ENCODE measurements at places on chromosomes 2 and 18.

DNA sequence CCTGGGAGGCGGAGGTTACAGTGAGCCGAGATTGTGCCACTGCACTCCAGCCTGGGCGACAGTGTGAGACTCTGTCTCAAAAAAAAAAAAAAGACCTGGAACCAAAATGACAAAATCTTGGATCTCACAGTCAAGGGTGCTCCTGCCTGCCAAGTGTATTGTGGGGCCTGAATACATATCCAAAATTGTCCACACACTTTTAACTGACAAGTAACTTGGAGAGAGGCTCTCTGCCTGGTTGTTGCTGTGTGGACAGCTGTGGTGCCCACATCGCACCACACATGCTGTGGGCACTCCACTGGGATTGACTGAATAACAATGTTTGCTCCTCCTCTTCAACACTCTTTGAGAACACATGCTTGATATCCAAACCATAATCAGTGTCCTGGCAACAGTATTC, 117.6 kb upstream of the REV1 start:
- DNase-seq: peak; percentile 50

GRCh38 chr18:61975526-61976326, 82.9 kb upstream of the RNF152 start:
- DNase-seq: no peak

GRCh38 chr2:21930226-21930625, 806.5 kb downstream of the TDRD15 start:
- DNase-seq: no peak

- DNase-seq: peak; percentile 93
These were observed 805.7 kb upstream of the FSHR start for GRCh38 chr2:49959961-49960553.

DNA sequence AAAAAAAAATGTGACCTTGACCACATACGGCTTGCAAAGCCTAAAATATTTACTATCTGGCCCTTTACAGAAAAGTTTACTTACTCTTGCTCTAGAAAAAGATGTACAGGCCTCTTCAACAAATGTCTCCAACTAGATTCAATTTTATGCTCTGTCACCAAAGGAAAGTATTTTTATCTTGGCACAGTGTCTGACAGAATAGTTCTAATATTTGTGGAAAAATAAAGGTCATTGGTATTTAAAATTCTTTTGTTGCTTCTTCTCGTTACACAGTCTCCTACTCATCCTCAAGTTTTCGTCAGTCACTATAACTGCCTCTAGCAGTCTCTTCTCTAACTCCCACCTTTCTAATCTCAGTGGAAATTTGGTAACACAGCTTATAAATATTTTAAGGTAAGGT, 1.4 kb downstream of the RBKS start:
- no peak for DNase-seq

DNA sequence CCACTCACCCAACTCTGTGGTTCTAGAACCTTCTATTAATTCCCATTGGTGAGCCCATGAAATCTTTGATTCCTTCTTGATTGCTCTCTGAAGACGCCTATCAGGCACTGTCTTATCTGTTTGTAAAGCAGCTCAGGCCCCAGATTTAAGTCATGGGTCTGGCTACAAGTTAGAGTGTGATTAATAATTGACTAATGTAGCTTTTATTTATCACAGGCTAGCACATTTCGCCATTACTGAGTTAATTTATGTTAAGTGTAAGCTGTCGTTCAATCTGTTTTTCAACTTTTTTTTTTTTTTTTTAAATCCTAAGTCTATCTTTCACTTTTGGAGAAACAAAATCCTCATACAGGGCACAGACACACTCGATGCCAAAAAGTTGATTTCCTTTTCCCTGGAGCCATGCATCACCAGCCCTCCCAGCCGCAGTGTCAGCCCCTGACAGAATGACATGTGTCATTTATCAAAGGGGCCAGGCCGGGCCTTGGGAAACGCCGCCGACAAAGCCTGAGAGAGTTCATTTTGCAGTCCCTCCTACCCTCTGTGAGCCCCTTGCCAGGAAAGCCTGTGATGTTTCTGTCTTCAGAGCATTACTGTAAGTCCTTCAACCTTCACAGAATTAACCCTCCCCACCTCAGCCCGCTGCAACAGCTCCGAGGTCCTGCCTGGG, 15.8 kb downstream of the TSHZ1 start:
- DNase-seq: no peak

DNA sequence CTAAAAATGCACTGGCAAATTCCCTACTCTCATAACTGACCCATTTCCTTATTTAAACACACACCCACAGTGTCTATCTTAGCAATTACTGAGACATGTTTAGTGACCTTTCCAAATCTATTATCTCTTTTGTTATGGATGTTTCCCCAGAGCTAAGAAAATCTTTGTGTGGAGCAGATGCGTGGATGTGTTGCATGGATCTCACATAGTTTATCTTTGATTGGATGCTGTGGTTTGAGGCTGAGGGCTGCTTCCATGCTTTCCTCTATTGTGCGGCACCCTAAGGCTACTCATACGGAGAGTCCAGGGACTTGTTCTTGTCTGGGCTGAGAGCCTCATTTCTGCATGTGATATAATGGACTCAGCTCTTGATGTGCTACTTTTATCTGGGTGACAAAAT, 4.7 kb downstream of the ANKZF1 start:
- DNase-seq: no peak

GRCh38 chr18:69674292-69674877, 273.3 kb downstream of the CD226 start:
- no peak for DNase-seq

- no peak for DNase-seq
These were observed 99.2 kb downstream of the DYNAP start for GRCh38 chr18:54690198-54690597.

- DNase-seq: no peak
These were observed 177.6 kb downstream of the ZNF407 start for GRCh38 chr18:74775239-74775638.

DNA sequence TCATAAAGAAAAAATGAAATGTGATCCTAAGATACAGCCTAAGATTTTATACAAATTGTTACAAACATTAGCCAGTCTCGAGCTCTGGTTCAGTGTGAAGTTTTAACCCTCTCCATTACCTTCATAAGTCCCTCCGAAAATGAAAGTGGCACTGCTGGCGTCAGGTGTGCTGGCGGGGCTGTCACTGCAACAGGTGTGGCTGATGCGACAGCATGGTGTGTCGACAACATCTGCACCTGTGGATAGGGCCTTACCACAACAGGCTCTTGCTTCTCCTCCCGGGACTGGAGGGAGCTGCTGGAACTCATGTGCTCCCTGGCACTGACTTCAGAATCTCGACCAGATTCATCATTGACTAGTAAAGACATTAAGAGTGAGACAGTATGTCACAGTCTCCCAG, 10.3 kb downstream of the SAP130 start:
- DNase-seq: no peak

DNA sequence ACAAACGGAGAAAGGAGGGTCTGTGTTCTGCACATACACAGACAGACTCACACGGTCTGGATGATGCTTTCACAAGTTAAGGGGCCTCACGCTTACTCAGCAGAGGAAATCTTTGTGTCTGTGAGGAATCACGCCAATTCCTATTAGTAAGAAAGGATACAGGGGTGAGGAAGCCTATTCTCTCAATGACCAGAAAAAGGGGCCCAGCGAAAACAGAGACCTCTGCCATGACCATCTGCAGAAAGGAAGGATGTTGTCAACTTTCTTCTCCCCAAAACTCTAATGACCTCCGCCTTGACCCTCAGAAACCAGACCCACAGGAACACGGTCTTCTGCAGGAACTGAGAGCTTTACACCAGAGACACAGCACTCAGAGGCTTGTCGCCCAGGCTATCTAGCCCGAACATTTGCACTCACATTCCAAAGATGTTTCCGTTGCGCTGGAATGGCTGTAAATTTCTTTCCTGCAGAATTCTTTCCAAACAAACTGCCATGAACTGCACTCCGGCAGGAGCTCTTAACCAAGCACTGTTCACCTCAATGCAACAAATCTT, 186.3 kb downstream of the TCF4 start:
- DNase-seq: no peak
